ENCODE measurements at places on chromosomes 1 and 21.

GRCh38 chr1:14913482-14914177 lies 239.9 kb upstream of the TMEM51 start:
- DNase-seq, result peak; percentile 47

GRCh38 chr1:8443558-8444194 lies 125.8 kb downstream of the SLC45A1 start:
- no peak for DNase-seq

GRCh38 chr1:17130138-17130635 lies 10.9 kb upstream of the PADI2 start:
- DNase-seq, result no peak

DNA sequence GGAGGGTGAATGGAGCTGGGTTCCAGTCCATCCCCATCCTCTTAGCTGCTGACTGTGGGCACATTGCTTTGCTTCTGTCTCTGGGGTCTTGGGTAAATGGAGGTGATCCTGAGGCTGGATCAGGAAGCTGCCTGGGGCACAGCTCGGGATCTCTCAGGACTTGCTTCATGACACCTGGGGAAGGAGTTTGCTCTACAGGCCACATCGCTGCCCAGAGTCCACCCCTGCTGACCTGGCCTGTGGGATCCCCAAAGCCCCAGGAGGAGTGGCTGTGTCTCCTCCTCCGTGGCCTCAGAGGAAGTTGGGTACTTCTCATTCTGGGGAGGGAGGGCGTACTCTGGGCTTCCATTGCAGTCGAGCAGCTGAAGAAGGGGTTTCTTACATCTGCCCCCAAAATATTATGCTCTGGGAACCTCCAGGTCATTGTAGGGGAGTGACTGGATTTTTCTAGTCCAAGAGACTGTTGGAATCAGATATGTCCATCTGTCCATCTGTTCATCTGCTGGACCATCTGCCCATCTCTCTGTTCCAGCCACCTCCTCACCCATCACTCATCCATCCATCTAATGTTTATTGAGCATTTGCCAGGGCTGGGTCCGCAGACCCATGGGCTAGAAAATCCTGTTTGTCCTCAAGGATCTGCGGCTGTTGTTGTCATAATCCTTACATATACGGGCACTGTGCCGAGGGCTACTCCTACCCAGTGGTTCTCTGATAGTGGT lies 45.9 kb downstream of the ARHGEF10L start:
- DNase-seq, result no peak

DNA sequence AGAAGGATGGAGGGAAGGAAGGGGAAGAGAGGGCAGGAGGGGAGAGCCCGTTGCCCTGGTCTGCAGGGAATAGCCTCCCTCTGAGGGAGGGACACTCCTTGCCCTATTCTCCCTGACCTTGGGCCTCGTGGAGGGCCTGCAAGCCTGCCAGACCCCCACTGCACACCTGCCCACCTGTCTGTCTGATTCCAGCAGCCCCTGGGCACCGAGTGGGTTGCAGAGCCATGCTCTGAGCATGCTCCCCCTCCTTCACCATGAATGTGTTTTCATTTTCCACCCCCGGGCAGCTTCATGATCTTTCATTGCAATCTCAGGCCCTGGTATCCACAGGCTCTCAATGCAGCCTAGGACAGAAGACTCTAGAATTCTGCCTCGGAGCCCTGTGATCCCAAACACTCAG lies 5.1 kb upstream of the NPHP4 start:
- no peak for DNase-seq

DNA sequence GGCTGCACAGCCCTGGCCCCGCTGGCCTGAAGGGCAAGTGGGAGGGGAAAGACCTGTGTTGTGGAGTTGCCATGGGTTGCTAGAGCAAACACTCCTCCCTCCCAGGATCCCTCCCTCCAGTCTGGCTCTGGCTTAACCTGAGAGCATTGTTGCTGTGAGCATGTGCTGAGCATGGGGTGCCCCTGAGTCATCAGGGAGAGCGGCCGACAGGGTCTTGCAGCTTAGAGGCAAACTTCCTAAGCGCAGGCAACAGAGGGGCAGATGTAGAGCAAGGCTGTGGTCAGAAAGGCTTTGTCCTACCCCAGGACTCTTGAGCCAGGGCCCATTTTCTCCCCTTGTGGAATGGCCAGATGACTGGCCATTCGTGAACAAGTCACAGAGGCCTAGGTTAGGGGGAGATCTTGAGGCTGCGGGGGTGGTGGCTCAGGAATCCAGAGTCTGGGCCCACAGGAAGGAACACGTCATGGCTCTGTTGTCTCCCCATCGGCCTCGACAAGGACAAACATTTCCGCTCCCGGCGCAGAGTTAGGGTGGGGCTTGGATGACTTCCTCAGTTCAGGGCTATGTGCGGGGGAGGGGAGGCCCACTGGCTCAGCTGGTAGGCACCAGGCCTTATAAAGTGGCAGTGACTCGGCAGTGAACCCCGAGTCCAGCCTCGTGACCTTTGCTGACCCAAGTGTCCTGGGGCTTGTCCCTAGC lies 362 bp upstream of the DYNLT4 start:
- DNase-seq, result peak; percentile 96

DNA sequence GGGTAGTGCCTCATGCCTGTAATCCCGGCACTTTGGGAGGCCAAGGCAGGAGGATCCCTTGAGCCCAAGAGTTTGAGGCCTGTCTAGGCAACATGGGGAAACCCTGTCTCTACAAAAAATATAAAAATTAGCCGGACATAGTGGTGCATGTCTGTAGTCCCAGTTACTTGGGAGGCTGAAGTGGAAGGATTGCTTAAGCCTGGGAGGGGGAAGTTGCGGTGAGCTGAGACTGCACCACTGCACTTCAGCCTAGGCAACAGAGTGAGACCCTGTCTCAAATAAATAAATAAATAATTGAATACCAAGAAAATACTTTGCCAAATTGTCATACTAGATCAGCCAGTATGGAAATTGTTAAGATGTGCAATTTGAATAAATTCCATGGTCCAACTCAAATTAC lies 5.9 kb upstream of the RBBP5 start:
- no peak for DNase-seq

- DNase-seq, result no peak
These were observed 17.6 kb downstream of the COL8A2 start for GRCh38 chr1:36107394-36107793.

GRCh38 chr1:114648503-114648902 lies 21.3 kb downstream of the DENND2C start:
- no peak for DNase-seq

DNA sequence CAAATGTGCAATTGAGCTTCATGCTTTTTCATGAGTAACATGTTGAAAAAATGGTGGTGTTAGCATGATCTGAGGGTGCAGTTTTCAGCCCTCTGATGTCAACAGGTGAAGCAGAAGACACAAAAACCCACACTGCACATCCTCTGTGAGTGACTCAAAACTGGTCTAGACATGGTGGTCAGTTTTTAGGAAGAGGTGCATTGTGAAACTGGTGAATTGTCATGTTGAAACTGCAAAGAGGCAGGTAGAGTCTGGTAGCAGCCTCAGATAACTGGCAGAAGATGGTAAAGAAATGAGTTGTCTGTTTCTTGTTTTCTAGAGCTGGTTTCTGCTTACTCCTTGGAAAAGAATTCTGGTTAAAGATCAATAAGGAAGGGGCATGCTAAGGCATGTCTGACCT lies 97.3 kb upstream of the HMCN1 start:
- peak; percentile 19 for DNase-seq

Data from RWPE1 (cell line).